Substantia nigra (tissue), 51 donors: ENCODE measurements at places on chromosomes 1 and 21.

- DNase-seq = no peak
These were observed 59.0 kb upstream of the IKBKE start for GRCh38 chr1:206411321-206411720.

DNA sequence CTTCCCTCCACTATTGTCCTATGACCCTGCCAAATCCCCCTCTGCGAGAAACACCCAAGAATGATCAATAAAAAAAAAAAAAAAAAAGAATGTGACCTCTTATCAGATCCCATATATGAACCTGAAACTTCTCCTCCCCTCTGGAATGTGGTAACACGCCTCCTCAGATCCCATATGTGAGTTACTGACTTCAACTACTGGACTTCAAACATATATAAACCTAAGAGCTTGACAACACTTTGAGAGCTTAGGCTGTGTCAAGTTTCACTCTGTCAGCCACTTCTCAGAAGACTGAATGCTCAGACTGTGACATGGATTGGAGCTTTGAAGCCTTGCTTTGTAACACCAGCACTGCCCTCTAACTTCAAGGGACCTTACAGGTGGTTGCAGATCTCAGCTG lies 148.4 kb downstream of the COP1 start:
- DNase-seq = no peak

- no peak for DNase-seq
These were observed 15.2 kb downstream of the SLC66A1 start for GRCh38 chr1:19327301-19327700.

DNA sequence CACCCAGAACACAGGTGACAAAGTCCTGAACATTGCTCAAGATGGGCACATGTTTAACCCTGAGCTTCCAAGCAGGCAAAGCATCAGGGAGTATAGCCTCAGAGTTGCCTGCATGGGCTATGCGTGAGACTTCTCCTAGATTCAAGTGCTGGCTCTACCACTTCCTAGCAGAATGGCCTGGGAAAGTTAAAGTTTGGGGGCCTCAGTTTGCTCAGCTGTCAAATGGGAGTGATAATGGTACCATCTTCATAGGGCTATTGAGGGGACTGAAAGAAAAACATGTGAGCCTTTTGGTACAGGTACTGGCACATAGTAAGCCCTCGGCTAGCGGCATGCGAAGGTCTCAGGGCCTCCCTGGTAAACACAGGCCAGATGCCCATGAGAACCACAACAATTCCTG lies 28.0 kb upstream of the SMIM12 start:
- DNase-seq = no peak

DNA sequence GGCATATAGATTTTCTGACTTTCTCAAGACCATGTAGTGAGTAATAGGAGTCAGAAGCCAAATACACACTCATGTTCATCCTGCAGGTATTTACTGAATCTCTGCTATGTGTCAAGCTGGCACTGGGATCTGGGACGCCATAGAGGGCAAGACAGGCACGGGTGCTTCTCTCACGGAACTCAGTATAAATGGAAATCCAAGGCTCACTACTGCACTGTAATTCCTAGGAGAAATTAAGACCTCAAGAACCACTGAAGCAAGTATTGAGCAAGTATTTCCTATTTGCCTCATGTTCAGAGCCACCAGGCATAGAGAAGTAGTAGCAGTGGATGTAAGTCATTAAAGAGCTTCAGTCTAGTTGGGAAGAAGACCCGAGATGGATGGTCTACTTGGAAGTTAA lies 38.9 kb downstream of the EIF2D start:
- DNase-seq = no peak

GRCh38 chr1:112444269-112444668 lies 48.3 kb downstream of the CTTNBP2NL start:
- DNase-seq = no peak

GRCh38 chr1:44314452-44314851 lies 40.6 kb downstream of the ERI3 start:
- no peak for DNase-seq

GRCh38 chr21:38376693-38377092 lies 119.9 kb downstream of the KCNJ15 start:
- no peak for DNase-seq

DNA sequence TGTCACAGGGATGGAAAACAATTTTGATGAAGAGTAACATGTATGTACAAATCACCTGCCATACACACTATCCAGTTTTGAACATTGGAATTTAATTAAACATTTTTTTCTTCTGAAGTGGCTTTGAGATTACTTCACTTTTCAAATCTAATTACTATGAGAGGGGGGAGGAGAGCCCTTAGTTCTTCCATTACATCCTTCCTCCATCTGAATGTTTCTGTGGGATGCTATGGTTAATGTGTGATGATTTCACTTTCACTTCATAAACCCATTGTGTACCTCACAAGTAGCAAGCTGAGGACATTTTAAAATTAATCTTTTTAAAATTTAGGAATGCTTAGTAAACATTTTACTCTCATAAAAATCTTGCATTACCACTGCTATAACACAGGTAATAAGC lies 156.9 kb downstream of the RUNX1 start:
- no peak for DNase-seq

DNA sequence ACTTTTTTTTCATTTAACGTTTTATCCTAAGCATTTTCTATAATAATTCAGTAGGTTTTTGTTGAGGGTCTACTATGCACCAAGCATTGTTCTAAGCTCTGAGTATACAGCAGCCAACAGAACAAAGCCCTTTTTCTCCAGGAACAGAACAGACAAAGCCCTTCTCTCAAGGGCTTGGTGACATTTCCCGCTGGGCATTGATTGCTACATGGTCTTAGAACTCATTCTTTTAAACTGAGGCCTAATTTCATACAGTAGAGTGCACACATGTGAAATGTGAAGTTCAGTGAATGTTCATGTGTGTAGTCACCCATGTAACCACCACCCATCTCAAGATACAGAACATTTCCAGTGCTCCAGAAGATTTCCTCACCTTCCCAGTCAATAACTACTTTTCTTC lies 15.2 kb upstream of the PDIK1L start:
- DNase-seq = peak; percentile 1

DNA sequence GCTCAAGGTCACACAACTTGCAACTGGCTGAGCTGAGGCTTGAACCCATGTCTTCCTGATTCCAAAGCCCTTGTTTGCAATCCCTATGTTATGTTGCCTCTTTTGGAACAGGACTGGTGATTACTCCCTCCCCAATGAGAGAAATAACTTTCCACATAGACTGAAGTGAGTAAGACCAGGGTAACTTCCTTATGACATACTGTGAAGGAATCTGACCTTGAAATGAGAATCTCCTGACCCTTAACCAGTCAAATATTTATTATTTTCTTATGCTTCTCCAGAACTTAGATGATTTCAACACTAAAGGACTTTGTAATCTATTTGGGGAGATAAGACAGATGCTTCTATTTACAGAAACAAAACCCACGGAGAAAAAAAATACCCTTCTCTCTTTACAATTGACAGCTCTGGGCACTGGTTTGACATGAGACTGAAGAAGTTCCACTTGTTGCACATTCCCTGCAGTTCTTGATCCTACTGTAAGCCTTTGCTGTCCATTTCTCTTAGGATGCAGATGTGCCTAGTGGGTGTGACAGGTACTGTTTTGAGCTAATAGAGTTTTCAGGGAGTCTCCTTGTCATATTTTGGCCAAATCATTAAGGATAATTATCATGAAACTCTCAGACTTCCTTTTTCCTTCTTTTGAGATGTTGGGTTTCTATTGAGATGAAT lies 3.9 kb upstream of the RPTN start:
- DNase-seq = no peak

DNA sequence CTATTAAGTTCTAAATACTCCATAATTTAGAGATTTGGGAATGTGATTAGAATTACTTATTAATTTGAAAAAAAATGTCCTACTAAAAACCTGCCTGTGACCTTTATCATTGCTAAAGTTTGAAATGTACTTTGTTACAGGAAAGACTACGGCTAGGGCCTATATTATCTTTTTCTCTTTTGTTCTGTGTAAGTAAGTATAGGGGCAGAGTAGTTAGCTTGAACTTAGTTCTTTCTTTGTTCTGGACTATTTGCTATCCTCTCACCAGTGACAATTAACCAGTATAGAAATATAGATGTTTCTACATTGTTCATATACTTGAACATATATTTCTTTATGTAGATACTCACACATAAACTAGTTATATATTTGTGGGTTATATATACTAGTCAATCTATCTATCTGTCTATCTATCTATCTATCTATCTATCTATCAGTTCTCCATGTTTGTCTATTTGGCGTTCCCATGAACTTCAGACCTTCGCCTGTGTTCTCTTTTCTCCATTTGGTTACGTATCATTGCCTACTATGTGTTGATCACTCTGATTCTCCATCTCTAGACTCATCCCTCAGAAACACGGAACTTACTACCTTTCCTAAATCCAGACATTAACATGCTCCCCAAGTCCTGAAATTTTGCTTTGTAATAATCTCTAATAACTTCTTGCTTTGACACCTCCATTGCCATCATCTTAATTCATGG lies 3.3 kb downstream of the PTPRC start:
- DNase-seq = no peak

DNA sequence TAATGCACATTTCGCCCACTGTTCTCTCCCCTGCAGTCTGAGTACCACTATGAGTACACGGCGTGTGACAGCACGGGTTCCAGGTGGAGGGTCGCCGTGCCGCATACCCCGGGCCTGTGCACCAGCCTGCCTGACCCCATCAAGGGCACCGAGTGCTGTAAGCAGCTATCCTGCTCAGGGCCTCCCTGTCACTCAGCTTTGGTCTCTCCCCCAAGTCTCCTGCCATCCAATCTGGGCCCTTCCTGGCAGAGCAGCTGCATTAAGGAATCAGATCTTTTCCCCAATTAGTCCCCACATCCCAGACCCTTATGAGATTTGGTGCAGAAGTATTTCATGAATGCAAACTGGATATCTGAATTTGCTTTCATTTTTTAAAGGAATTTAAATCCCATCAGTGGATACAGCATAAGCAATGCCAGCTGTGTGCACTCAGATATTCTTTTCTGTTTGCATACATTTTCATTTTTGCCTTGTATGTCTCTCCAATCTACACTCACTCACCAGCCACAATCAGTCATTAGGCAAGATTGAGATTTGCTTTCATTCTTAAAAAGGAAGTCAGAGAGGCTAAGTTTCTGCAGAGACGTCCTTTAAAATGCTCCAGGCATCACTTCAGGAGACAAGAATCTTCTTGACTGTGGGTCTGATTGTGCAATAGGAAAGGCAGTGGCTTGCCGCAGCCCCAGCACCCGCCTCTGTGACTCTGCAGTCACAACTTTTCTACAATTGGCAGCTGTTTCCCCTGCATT lies 48.1 kb downstream of the ELAPOR1 start:
- peak; percentile 2 for DNase-seq

GRCh38 chr1:83499998-83500397 lies 498.9 kb downstream of the TTLL7 start:
- DNase-seq = no peak

DNA sequence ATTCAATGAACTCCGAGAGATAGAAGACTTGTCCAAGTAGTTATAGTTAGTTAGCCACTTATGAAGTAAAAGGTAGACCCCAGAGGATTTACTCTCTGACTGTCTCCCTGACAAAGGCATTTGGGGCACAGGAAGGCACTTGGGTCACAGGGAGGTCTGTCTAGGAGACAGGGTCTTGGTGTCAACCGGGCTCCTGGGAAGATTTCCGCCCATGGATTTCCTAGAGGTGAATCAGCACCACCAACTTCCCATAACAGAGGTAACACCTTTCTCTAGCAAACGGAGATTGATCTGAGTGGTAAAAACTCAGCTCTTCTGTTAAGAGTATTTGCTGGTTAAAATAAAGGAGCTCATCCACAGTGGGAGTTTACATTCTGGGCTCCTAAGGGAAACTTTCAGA lies 16.4 kb downstream of the CCN1 start:
- DNase-seq = no peak

DNA sequence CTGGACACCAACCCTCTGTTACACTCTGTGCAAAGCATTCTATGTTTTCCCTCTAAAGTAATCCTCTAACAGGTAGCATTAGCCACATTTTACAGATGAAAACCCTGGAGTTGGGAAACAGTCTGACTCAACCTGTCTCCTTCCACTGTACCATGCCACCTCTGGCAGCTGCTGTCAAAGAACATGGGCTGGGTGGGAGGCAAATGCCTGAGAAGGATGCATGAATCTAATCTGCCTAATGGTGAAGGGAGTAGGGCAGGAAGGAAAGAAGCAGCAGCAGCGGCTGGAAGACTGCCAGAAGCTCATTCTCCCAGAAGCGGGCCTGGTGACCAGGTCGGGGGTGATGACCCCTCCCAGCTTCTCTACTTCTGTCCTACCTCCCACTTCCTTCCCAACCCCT lies 21.7 kb downstream of the LRRC71 start:
- no peak for DNase-seq

- DNase-seq = no peak
These were observed 53.9 kb downstream of the LAMC1 start for GRCh38 chr1:183077097-183077496.

- peak; percentile 53 for DNase-seq
These were observed 8.8 kb upstream of the GUCA2A start for GRCh38 chr1:42173155-42173933.

- no peak for DNase-seq
These were observed 507.1 kb downstream of the SMYD3 start for GRCh38 chr1:245999697-246000637.

DNA sequence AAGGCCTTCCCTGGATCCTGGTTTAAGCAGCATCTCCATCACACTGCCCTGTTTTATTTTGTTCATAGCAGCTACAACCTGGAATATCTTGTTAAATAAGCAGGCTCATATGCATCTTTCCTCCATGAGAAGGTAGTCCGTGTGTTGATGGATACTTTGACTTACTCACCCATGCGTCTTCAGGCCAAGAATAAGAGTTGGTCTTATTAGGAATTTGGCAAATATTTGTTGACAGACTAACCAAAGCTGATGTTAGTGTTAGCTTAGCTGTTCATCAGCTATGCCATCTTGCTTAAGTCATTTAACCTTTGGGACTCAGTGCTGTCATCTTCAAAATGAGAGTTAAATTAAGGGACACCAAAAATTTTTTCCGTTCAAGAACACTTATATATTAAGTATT lies 59.2 kb downstream of the SASS6 start:
- DNase-seq = no peak

DNA sequence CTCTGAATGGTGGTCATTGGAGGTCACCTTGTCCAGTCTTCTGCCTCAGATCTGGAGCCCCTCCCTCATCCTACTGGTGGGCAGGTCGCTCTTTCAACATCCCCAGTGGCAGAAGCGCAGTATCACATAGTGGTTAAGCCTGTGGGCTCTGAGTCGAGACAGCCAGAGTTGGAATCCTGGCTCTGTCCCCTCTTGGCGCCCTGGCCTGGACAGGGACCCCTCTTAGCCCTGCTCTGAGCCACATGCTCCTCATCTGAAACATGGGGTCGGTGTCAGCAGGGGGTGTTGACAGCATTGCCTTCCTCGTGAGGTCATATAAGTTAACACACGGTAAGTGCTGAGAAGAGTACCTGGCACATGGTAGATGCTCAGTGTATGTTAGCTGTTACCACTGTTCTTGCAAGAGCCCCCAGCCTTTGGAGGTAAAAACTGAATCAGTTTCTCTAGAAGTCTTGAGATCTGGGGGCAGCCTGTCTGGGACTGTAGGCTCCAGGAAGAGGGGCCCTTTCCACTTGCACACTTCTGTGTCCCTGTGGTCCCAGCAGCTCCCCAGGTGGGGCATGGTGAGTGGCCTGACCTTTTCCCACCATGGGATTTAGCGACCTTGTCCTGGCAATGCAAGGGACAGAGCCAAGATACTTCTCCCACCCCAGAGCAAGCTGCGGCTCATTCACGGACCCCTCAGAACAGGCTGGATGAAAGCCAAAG lies 6.4 kb downstream of the ZC3H12A start:
- no peak for DNase-seq

- DNase-seq = no peak
These were observed 3.1 kb downstream of the TNNT2 start for GRCh38 chr1:201374364-201374763.

GRCh38 chr1:27634177-27634984 lies 604 bp downstream of the FGR start:
- DNase-seq = no peak

GRCh38 chr1:219575563-219575962 lies 37.3 kb downstream of the ZC3H11B start:
- DNase-seq = no peak
